ENCODE measurements at places on chromosomes 4 and X. TPM values are rescaled to one million over a fixed set of nuclear protein-coding genes. Genes with fewer than 3 reads are reported as not detected.

GRCh38 chr4:52641854-52642563, 17.1 kb downstream of the USP46 start:
- no peak for DNase-seq

- no peak for DNase-seq
These were observed 21.9 kb downstream of the TBCK start for GRCh38 chr4:106294062-106294461.

DNA sequence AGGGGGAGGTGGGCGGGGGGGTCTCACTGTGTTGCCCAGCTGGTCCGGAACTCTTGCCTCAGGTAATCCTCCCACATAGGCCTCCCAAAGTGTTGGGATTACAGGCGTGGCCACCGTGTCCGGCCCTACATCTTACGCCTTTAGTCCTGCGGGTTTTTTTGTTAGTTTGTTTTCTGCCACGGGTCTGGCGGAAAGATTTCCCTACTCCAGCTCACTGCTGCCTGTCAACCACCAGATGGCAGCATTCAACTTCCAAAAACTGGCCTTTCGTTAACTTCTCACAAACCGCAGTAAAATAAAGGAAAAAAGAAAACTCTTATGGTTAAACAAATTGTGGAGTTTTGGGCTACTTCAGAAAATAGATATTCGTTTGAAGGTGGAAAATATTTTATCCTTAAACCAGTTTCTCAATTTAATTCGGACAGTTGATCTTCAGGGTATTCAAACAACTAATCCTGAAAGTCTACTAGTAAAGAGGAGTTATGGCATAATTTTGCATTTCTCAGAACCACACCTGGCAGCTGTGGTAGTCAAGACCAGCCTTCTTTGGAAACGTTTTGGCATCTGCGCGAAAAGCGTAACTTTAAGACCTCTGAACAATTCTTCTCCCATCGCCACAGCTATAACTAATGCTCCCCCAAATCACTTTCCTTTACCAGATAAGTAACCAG, 41.1 kb downstream of the LUZP4 start:
- DNase-seq = peak; percentile 5

- no peak for DNase-seq
These were observed 209.9 kb upstream of the DIAPH2 start for GRCh38 chrX:96474741-96475125.

DNA sequence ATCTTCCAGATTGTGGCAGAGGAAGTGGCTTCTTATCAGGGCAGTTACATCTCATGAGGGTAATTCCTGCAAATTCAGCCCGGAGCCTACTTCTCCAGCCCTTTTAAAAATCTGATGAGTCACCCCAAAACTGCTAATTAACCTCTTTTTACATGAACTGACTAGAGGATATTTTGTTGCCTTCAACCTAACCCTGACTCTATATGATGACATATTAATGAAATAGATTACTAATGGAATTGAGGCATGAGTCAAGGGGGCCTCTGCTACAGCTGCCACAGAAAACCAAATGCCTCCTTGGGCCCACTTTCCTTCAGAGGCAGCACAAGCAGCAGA, 72.5 kb downstream of the QRFPR start:
- no peak for DNase-seq

DNA sequence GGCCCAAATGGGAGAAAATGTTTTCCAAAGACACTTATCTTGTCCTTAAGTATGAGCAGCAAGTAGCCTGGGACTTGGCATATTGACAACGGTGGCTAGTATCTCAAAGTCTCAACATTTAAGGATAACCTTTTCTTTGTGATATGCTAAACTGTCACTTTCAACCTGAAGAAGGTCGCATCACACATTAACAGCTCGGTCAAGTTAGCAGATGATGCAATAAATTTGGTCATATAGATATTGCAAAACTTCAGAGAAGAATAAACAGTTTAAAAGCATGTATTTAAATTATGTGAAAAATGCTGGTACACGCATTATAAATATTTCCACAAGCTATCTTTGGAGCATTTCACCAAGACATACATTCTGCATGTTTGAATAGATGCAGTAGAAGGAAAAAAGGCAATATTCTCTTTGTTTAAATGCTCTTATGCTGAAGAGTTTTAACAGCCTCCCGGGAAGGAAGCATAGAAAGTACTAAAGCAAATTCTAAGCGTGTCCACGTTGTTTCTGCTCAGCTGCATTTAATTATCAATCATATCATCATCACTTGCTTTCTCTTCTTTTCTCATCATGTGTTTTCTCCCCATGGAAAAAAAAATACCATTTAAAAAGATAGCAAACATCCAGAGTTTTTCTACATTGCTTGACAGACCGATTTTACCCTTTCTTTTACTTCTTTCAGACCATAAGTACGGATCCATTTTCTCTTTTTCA, 24.2 kb downstream of the ARHGAP6 start:
- no peak for DNase-seq

GRCh38 chr4:184100297-184100885, 117.3 kb downstream of the ENPP6 start:
- no peak for DNase-seq

DNA sequence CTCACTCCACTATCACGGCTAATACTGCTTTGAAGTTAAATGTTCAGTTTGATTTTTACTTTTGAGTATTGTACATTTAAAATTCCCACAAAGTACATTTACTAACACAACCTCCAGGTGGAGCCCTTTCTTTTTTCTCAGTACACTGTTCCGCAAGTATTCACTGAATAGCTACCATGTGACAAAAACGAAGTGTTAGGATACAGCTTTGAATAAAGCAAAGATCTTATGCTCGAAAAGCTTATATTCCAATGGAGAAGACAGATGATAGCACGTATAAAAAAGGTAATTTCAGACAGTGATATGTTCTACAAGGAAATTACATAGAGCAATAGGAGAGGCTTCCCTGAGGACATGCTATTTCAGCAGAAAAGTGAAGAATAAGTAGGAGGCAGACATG, 60.7 kb upstream of the ABCG2 start:
- peak; percentile 53 for DNase-seq

GRCh38 chr4:110963662-110964280, 340.9 kb upstream of the PITX2 start:
- DNase-seq = no peak

GRCh38 chr4:89039730-89040338, 17.2 kb downstream of the FAM13A start:
- DNase-seq = no peak

GRCh38 chr4:6497796-6498195, 25.4 kb upstream of the PPP2R2C start:
- no peak for DNase-seq

DNA sequence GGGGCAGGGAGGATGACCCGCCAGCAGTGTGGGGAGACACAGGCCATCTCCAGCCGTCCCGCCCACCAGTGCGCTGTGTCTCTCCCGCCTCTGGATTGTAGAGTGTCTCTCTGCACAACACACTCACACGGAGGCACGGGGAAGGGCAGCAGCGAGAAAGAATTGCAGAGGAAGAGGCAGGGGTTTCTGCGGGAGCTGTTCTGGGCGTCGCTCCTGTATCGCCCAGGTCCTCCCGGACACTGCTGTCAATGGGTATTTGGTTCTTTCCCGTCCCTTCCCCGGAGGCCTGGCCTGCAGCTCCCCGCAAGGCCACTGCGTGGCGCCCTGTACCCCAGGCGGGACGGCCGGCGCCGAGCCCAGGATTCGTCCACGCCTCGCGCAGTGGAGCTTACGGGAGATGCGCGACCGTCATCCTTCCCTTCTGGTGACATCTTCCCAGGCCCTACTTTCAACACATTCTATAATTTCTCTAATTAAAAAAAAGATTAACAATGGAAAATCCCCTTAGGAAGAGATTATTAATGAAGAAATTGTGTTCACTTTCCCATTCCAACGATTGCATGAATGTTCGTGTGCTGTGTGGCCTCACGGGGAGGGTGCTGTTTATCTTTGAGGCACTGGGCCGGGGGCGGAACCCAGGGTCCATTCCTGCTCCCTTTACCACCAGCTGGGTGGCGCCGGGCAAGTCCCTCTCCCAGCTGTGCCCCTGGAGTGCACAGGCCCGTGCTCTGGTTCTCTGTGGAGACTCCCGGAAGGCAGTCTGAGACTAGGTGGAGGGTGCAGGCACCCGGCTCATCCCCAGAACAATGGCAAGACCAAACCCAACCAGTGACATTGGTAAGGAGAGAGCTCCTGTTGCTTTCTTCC, 95.7 kb downstream of the CPZ start:
- no peak for DNase-seq

GRCh38 chrX:3550871-3551270, 162.6 kb downstream of the PRKX start:
- no peak for DNase-seq

DNA sequence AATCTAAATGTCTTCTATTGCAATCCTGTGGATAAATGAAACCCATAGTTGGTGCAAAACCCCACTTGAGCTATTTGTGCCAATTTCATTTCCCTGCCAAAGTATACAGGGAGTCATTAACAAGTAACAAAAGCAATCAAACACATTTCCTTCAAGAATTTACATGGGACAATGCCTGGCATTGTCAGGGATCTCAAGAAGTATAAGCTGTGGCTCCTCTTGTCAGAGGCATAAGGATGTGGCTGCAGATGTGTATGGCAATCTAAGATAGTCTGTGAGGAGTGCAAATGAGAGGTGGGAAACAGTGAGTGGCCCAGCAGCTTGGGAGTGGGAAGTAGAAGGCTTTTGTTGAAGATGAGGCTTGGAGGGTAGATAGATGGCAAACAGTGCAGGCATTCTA, 58.0 kb upstream of the SCML1 start:
- DNase-seq = no peak

DNA sequence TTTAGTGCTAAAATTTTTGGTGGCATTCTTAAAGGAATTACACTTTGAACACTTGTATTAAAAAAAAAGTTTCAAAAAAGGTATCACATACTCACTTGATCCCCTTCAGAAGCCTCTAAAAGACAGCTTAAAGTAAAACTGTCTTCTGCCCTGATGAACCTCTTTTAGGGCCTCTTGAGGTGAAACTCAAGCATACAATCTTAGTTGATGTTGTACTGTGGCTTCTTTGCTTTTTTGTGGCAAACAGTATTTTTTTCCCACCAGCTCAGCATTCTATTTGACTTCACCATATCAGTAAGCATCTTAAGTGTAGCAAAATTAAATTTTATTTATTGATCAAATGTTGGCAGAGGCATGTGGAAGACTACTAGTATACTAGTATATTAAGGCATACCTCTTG, 13.7 kb downstream of the SEC24B start:
- DNase-seq = no peak

DNA sequence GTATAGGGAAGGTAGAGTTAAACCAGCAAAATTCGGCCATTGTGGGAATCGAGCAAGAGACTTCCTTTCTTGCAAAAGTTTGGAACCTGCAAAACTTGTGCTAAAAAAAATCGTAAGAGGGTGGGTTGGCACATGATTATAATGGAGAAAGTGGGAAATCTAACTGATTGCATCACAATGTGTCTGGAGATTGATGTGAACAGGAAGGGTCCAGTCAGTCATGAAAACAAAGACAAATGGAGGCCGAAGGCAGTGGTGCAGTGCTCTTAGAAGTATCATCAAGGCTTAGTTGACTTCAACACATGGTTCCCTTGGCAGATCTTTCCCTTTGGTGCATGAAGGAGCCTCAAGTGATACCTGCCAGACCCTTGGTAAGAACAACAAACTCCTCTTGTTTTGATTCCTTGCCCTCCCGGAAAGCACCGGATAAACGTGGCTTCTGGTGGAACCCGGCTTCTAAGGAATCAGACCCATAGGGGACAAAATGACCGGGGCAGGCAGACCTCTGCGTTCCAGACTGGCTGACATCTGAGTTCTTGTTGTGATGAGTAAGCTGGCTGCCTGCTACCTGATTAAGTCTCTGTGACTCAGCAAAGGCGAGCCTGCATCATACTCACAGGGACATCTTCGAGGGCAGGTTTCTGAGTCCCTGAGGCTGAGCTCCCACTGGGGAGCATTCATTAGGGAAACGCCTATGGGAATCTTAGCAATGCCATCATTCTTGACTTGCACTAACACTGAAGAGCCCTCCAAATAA, 87.7 kb upstream of the MAP3K15 start:
- no peak for DNase-seq

DNA sequence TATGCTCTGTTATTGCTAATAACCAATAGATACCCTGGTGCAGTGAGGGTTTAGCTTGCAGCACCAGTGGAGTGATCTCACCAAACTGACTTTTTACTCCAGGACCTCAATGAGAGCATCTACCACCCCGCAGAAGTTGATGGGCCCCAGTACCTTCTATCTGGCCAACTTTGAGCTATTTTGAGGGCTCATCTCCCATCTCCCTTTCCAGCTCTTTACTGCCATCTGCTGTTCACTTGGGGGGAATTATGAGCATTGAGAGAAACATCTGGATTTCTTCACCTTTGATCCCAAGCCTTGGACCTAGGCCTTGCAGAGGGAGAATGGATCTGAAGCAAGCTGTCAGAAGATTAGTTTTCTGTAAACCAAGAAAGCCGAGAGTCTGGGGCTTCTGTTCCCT, 143.6 kb downstream of the TMEM164 start:
- peak; percentile 30 for DNase-seq

- DNase-seq = no peak
These were observed 432.2 kb downstream of the SMARCA1 start for GRCh38 chrX:129091097-129091496.

- DNase-seq = no peak
These were observed 80.5 kb upstream of the GC start for GRCh38 chr4:71864380-71864779.

DNA sequence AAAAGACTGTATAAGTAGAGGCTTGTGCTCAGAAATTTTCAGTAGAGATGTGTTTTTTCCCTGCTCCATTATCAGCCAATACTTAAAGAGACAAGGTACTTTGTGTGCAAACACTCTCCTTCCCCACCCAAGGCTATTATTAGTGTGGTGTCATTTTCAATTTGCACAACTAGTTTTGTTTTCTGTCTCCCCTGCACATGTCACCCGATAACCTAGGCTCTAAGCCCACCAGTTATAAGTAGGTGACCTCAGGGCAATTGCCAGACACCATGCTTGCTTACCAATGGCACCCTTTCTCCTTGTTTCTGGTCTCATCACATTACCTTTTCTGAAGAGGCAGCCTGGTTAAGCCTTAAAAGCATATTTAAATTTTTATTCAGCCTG, 8.0 kb upstream of the GUCY1A1 start:
- no peak for DNase-seq

DNA sequence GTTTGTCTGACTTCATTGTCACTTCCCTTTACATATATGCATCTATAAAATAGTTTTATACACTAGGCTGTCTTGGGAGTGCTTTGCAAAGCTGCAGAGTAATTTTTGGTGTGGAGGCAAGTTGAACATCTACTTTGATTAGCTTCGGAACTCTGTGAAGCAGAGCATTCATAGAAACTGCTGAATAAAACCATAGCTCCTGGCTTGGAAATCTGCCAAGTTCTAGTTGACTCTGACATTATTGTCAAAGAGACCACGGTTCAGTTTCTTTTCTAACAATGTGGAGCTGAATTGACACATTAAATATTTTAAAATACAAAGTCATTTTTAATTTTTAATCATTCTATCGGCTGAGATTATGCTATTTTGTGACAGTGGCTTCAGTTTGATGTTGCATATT, 335.0 kb downstream of the BMPR1B start:
- DNase-seq = no peak

The ERCC6L gene
- 0.80 TPM for polyA plus RNA-seq

The AASDH gene
- 31.3 TPM for polyA plus RNA-seq

The UGT8 gene
- polyA plus RNA-seq = 12.7 TPM

The FABP2 gene
- not detected for polyA plus RNA-seq

The SOD3 gene
- not detected for polyA plus RNA-seq

The PDLIM3 gene
- not detected for polyA plus RNA-seq

The ANXA10 gene
- polyA plus RNA-seq = not detected

Data from naive B cell (primary cell).